ENCODE measurements at places on chromosomes 13 and 19. TPM values are rescaled to one million over a fixed set of nuclear protein-coding genes. Genes with fewer than 3 reads are reported as not detected.
A peak's percentile ranks its signal among the peaks of the same experiment; 100 is the strongest.

GRCh38 chr19:38323291-38323690, 3.6 kb downstream of the KCNK6 start:
- no peaks in the 10 kb centered on the region for H3K27me3 ChIP-seq
- peaks cover 8% of the 10 kb centered on the region for H3K36me3 ChIP-seq
- H3K4me3 ChIP-seq = no peak overlapping the region
- no peak for DNase-seq
- H3K27ac ChIP-seq = no peak overlapping the region

- no peaks in the 10 kb centered on the region for H3K4me1 ChIP-seq
- DNase-seq = no peak
- no peak overlapping the region for H3K27ac ChIP-seq
- no peaks in the 10 kb centered on the region for H3K36me3 ChIP-seq
- no peaks in the 10 kb centered on the region for H3K27me3 ChIP-seq
- H3K4me3 ChIP-seq = no peak overlapping the region
Observed at GRCh38 chr13:39217471-39217870, 179.2 kb downstream of the NHLRC3 start.

DNA sequence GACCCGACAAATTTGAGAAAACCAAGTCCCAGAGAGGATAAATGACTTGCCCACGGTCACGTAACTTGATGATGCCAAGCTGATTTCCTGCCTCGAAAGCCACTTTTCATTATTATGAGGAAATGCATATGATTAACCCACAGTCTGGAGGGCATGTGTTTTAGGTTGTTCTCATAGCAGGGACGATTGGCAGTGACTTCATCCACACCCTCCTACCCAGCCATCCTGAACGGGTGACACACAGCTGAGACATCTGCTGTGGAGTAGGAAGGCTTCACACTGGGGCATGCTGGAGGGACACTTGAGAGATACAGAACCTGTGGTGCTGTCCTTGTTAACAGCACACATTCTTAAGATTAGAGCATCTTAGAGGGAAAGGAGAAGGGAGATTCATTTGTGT, 65.4 kb upstream of the WDFY2 start:
- H3K27me3 ChIP-seq = no peaks in the 10 kb centered on the region
- no peaks in the 10 kb centered on the region for H3K4me1 ChIP-seq
- H3K27ac ChIP-seq = no peak overlapping the region
- no peak for DNase-seq

GRCh38 chr19:10747674-10748073, 29.8 kb downstream of the DNM2 start:
- peak overlapping the region; percentile 19 for H3K27ac ChIP-seq
- H3K4me1 ChIP-seq = peaks cover 92% of the 10 kb centered on the region
- no peaks in the 10 kb centered on the region for H3K27me3 ChIP-seq
- no peak overlapping the region for H3K4me3 ChIP-seq
- no peak for DNase-seq
- no peaks in the 10 kb centered on the region for H3K36me3 ChIP-seq

DNA sequence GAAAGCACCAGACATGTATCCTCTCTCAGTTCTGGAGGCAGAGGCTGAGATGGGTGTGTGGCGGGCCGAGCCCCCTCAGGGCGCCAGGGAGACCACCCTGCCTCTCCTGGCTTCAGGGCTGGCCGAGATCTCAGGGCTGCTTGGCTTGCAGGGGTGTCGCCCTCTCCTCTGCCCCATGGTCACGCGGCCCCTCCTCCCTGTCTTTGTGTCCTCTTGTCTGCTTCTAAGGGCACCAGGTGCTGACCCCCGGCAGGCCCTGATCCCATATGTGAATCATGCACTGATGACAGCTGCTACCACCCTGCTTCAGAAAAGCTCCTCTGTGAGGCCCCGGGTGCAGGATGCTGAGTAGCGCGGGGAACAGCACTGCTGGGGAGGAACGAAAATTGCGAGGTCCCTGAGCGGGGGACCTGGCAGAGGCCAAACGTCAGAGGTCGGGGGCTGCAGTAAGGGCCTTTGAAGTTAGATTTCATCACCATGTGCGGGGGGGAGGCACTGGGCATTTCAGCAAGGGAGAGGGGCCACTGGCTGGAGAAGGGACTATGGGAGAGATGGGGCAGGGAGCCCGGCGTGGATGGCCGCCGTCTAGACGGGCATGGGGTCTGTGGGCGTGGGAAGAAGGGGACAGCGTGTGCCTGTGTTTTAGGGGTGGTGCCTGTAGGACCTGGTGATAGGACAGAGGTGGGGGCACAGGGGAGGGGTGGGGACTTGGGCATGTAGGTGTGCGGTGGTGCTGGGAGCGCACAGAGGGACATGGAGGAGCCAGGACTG, 125.2 kb downstream of the KDM4B start:
- H3K27me3 ChIP-seq = no peaks in the 10 kb centered on the region
- peaks cover 43% of the 10 kb centered on the region for H3K4me1 ChIP-seq
- H3K4me3 ChIP-seq = no peak overlapping the region
- H3K27ac ChIP-seq = peak overlapping the region; percentile 82
- peaks cover 5% of the 10 kb centered on the region for H3K36me3 ChIP-seq

The SIGLEC9 gene
- 7.4 TPM for total RNA-seq

The ZNF90 gene
- 1.2 TPM for total RNA-seq

The CBLC gene
- not detected for total RNA-seq

The ATXN8OS gene
- not detected for total RNA-seq

DNA sequence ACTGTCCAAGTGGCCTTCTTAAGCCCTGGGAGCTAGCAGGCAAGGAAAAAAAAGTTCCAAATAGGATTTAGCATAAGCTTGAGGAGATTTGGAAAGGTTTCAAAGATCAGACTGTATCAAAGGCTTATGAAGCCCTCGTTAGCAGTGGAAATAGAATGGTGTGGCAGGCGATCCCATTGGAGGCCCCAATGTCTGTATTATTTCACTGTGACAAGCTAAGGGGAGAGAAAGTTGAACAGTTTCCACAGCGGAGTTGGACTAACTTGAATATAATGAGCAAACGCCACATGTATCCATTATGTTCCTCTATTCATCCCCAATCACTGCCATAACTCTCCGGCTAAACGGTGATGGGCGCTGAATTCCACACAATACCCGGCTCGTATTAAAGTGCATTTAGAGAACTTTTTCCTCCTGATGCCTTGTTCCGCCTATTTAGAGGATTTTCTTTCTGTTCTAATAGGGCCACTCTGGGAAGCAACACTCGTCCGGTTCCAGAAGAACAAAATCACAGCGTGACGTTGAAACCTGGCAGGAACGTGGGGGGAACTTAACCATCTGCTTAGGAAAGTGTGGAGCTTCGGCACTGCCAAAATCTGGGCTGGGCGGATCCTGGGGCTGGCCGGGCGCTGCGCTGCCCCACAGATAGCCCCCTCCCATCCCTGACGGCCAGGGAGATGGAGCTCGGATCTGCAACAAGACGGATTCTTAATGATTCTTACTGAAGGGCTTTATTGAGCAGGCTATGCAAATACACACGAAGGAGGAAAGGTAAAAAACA, 1.0 kb upstream of the PCDH8 start:
- DNase-seq = no peak
- no peak overlapping the region for H3K27ac ChIP-seq
- no peak overlapping the region for H3K4me3 ChIP-seq
- peaks cover 42% of the 10 kb centered on the region for H3K27me3 ChIP-seq
- no peaks in the 10 kb centered on the region for H3K4me1 ChIP-seq
- no peaks in the 10 kb centered on the region for H3K36me3 ChIP-seq

The IGFL2 gene
- total RNA-seq = 1.8 TPM

DNA sequence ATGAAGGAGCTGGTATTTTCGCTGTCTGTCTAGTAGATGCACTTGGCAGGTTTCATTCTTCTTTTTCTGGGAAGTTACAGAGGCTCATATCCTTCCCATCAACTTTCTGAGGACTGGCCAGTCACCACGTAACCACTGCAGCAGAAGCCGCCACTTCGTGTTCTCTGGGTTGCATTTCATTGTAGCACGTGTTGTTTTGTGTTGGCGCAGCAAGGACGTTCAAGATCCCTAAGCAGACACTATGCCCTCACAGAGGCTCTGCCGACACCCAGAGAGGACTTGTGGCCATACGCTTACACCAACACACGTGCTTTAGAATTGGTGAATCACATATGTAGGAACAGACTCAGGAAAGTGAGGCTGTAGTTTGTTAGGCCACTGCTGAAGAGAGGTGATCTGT, 42.2 kb upstream of the TEX29 start:
- peaks cover 53% of the 10 kb centered on the region for H3K4me1 ChIP-seq
- H3K27ac ChIP-seq = peak overlapping the region; percentile 87
- no peak overlapping the region for H3K4me3 ChIP-seq
- H3K27me3 ChIP-seq = no peaks in the 10 kb centered on the region
- peaks cover 56% of the 10 kb centered on the region for H3K36me3 ChIP-seq

DNA sequence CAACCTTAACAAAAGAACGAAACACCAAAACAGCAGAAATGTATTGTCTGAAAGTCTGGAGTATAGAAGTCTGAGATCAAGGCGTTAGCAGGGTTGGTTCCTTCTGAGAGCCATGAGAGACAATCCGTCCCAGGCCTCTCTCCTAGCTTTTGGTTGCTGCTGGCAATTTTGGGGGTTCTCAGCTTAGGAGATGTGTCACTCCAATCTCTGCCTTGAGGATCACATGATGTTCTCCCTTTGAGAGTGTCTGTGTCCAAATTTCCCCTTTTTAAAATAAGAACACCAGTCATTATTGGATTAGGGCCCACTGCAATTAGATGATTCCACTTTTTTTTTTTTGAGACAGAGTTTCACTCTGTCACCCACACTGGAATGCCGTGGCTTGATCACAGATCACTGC, 10.1 kb downstream of the KCNN1 start:
- no peaks in the 10 kb centered on the region for H3K27me3 ChIP-seq
- no peaks in the 10 kb centered on the region for H3K36me3 ChIP-seq
- H3K4me1 ChIP-seq = no peaks in the 10 kb centered on the region
- no peak overlapping the region for H3K27ac ChIP-seq
- no peak overlapping the region for H3K4me3 ChIP-seq
- no peak for DNase-seq

GRCh38 chr19:18987456-18987855, 45.9 kb downstream of the SUGP2 start:
- no peak for DNase-seq
- no peak overlapping the region for H3K4me3 ChIP-seq
- peaks cover under 1% of the 10 kb centered on the region for H3K36me3 ChIP-seq
- no peak overlapping the region for H3K27ac ChIP-seq

The ITPKC gene
- total RNA-seq = 15.2 TPM

DNA sequence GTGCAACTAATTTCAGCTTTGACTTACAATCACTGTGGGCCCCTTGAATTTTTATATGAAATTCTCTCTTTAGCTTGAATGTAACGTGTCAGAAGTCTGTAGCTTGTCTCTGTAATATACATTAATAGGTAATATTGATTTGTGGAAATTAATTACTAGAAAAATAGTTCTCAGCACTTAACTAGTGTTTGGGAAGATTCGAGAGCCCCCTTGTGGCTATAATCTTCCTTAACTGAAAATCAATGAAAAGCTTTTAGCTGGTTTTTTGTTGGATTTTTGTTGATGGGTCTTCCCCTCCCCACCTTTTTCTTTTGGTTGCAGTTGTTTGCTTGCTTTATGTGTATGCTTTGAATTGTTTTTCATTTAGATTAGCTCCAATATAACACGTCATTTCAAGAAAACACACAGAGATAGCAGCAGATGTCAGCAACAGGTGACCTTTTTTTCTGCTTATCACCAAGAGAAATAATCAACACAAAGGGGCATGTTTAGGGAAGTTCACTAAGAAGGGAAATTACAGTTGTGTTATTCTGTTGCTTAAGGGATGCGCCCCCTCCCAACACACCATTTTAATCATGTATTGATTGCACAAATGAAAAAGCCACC, 176.8 kb downstream of the OXGR1 start:
- H3K4me3 ChIP-seq = no peak overlapping the region
- no peaks in the 10 kb centered on the region for H3K4me1 ChIP-seq
- no peak for DNase-seq

- no peaks in the 10 kb centered on the region for H3K4me1 ChIP-seq
- no peaks in the 10 kb centered on the region for H3K27me3 ChIP-seq
- H3K4me3 ChIP-seq = peak overlapping the region; percentile 87
- H3K36me3 ChIP-seq = peaks cover 2% of the 10 kb centered on the region
- peak overlapping the region; percentile 97 for H3K27ac ChIP-seq
Observed at GRCh38 chr13:76991432-76991795, 467 bp upstream of the CLN5 start.

- H3K27ac ChIP-seq = no peak overlapping the region
- no peaks in the 10 kb centered on the region for H3K36me3 ChIP-seq
- no peak for DNase-seq
- no peaks in the 10 kb centered on the region for H3K27me3 ChIP-seq
- no peak overlapping the region for H3K4me3 ChIP-seq
Observed at GRCh38 chr13:30247406-30247805, 59.9 kb downstream of the KATNAL1 start.

GRCh38 chr13:85806553-85807175, 7.4 kb upstream of the SLITRK6 start:
- no peaks in the 10 kb centered on the region for H3K36me3 ChIP-seq
- no peak overlapping the region for H3K4me3 ChIP-seq
- H3K4me1 ChIP-seq = no peaks in the 10 kb centered on the region
- H3K27ac ChIP-seq = no peak overlapping the region

The LILRA6 gene
- total RNA-seq = 1.7 TPM

GRCh38 chr19:4371247-4372164, 28.1 kb downstream of the MPND start:
- no peak for DNase-seq
- no peaks in the 10 kb centered on the region for H3K27me3 ChIP-seq
- H3K27ac ChIP-seq = peak overlapping the region; percentile 68
- no peak overlapping the region for H3K4me3 ChIP-seq
- H3K36me3 ChIP-seq = no peaks in the 10 kb centered on the region

The NCAN gene
- total RNA-seq = not detected

DNA sequence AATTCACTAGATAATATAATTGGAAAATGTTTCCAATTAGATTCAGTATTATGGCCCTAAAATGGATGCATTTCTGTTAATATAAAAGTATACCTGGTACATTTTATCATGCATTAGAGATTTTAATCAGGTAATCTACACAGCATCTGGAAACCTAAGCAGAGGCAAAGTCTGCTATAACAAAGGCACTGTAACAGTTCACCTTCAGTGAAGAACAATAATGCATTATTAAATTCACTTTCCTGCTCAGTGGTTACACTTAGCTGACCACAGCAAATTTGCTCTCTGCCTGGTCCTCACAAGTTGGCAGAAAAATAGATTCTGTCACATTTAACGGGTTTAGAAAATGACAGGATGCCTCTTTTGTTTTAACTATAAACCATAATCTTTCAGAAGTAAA, 326.9 kb downstream of the DACH1 start:
- H3K4me1 ChIP-seq = no peaks in the 10 kb centered on the region
- H3K4me3 ChIP-seq = no peak overlapping the region
- DNase-seq = no peak
- no peaks in the 10 kb centered on the region for H3K27me3 ChIP-seq

- H3K4me1 ChIP-seq = no peaks in the 10 kb centered on the region
- DNase-seq = peak; percentile 85
- peak overlapping the region; percentile 23 for H3K27ac ChIP-seq
- H3K27me3 ChIP-seq = no peaks in the 10 kb centered on the region
- peak overlapping the region; percentile 42 for H3K4me3 ChIP-seq
- H3K36me3 ChIP-seq = peaks cover 17% of the 10 kb centered on the region
Observed at GRCh38 chr19:55301459-55302317, 17.9 kb downstream of the BRSK1 start.

The SBK2 gene
- total RNA-seq = 172 TPM

GRCh38 chr13:95571941-95572340, 19.4 kb downstream of the CLDN10 start:
- no peak overlapping the region for H3K4me3 ChIP-seq
- H3K27ac ChIP-seq = no peak overlapping the region
- no peaks in the 10 kb centered on the region for H3K27me3 ChIP-seq
- DNase-seq = no peak

The FCER2 gene
- not detected for total RNA-seq

- H3K4me3 ChIP-seq = peak overlapping the region; percentile 21
- peaks cover 28% of the 10 kb centered on the region for H3K27me3 ChIP-seq
- no peak overlapping the region for H3K27ac ChIP-seq
- no peaks in the 10 kb centered on the region for H3K4me1 ChIP-seq
- H3K36me3 ChIP-seq = no peaks in the 10 kb centered on the region
Observed at GRCh38 chr19:2289714-2290435, 7.9 kb upstream of the PEAK3 start.

The FFAR2 gene
- not detected for total RNA-seq
